ENCODE measurements at places on chromosomes 1 and 21.
A peak's percentile ranks its signal among the peaks of the same experiment; 100 is the strongest.

DNA sequence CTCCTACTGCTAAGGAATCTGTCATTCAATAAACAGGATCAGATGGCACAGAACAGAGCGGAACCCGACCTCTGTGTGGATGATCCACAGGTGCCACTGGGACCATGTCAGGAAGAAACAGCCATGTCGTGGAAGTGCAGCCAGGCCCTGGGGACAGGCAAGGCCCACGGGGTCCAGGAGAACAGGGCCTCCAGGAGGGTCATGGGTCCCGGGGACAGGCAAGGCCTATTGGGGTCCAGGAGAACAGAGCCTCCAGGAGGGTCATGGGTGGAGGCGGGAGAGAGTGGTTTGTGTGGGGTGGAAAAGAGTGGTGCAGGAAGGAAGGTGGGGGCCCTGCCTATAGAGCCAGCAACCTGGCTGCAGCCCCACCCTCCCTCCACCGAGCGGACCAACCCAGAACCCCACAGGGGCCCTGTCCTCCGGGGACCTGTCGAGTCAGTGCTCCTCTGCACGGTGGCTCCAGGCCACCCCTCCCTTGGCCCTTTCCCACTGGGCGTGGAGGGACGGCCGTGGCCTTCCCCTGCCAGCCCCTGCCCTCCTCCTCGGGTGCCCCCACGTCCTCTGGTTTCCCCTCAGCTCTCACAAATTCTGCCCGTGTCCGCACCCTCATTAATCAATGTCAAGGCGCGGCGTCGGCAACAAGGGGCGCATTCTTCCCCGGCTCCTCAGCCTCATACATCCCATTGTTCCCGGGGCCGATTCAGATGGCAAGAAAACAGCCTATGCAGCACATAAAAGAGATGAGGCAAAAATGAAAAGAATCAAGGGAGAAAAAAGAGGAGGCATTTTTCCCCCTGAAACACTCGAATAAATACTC is 146.4 kb downstream of the PRDM16 start:
- no peak for DNase-seq

GRCh38 chr1:53135735-53136114 is 6.7 kb downstream of the SLC1A7 start:
- no peak for DNase-seq

DNA sequence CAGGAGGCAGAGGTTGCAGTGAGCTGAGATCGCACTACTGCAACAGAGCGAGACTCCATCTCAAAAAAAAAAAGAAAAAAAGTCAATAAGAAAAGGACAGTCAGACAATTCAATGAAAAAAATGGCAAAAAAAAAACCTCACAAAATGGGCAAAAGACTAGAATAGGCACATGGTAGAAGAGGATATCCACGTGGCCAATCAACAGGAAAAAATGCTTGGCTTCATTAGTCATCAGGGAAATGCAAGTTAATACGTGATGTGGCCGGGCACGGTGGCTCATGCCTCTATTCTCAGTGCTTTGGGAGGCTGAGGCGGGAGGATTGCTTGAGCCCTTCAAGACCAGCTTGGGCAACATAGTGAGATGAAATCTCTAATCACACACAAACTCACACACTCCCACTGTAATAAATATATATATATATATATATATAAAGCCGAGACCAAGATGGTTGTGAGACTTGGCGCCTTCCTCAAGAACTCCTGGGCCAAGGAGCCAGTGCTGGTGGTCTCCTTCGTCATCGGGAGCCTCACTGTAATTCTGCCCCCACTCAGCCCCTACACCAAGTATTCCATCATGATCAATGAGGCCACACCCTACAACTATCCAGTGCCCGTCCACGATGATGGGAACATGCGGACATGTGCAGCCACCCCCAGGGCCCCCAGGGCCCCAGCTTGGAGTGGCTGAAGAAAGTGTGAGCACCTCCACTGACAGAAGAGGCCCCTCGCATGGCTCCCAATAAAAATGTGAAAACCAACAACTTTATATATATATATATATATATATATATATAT is 22.9 kb upstream of the LEFTY2 start:
- DNase-seq = no peak

DNA sequence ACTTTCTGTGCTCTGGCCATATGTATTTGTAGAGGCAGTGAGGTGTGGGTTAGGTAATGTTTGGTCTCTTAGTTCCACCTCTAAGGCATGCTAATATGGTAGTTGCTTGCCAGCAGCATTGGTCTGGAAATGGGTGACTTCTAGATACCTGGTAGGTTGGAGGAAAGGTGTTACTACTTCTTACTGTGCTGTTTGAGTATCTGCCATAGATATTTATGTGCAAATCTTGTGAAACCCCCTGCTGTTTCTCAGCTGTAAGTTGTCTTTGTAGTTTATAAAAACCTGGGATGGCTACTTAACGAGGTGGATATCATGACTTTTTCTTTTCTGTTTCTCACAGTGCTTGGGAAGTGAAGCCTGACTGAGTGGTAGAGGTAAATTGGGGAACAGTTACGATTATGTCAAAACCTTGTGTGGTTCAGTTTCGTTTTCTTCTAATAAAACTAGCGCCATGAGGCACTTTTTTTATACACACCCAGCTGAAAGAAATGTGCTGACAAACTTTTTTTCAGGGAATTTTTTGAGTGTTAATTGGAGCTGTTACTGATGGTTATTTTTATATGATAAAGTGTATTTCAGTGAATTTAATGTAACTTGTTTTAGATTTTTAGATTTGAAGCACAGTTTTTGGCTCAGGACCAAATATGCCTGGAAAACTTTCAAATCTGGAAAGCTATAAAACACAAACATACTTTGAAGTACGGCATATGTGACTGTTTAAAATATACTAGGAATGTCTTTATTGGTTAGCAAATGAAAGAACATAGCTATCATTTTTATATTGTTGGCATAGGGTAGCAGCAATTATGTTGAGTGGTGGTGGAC is 42.1 kb downstream of the CAMSAP2 start:
- DNase-seq = no peak

- no peak for DNase-seq
Measured at GRCh38 chr1:4729090-4729471, 74.7 kb downstream of the AJAP1 start.

- DNase-seq = no peak
Measured at GRCh38 chr21:41725421-41726031, 41.3 kb downstream of the RIPK4 start.

DNA sequence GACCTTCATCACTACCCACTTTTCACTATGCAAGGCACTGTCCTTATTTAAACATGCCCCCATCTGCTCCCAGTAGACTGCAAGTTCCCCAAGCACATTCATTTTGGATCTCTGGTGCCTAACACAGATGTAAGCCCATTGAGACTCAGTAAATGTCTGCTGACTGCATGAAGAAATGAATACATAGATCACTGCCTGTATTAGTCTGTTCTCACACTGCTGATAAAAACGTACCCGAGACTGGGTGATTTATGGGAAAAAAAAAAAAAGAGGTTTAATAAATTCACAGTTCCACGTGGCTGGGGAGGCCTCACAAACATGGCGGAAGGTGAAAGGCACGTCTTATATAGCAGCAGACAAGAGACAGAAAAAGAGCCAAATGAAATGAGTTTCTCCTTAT is 204.9 kb downstream of the ATG4C start:
- no peak for DNase-seq

GRCh38 chr1:6646499-6647148 is 22.0 kb downstream of the THAP3 start:
- no peak for DNase-seq

GRCh38 chr1:63787875-63788274 is 14.1 kb downstream of the ROR1 start:
- no peak for DNase-seq

DNA sequence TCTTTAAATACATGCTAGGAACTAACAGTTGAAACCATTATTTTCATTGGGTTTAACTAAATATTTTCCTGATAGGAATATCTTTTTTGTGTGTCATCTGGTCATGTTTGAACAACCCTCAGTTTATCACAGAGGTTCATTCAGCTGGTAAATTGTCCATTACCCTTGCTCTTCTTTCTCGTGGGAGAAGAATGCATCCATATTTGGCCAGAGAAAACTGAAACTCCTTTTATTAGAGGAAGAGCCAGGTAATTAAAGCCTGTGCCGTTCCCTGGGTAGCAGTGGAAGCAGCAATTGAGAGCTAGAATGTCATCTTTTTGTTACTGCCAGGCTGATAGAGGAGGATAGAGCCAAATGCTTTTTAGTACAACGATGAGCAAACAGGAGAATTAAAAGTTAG is 587.2 kb upstream of the ZRANB2 start:
- no peak for DNase-seq

- DNase-seq = no peak
Measured at GRCh38 chr1:234763367-234763766, 153.4 kb upstream of the IRF2BP2 start.

DNA sequence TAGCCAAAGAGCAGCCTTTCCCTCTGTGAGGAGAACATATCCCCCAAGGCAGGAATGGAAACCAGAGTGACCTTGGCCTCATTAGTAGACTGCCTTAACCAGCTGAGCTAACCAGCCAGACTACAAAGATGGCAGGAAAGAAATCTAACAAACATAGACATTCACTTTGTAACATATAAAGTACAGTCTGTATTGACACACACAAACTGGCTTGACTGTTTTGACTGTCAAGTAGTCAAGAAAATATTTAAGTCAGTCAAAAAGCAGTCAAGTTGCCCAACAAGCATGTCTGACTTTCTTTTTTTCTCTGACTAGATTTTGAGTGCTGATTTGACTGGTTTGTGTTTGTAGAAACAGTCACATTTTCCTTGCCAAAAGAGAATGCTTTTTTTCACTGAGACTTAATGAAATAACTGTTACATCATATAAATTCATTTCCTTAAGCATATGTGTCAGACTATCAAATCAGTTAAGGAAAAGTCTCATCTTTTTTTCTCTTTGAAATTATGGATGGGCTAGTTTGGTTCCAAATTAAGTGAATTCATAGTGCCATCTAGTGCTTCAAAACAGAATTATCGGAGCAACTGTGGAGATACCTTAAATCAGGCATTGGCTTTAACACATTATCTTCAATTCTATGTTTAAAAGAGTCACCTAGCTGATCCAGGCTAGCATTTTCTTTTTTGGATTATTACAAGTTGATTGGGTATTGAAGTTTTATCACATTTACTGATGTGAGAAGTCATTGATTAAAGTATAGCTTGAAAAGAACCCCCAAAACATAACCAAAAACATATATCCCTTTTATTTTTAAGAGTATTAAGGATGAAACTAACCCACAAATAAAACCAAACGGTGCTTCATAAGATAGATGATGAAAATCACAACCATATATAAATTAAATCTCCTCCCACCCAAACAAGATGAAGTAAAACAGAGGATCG is 75.0 kb downstream of the ATP6V1G3 start:
- DNase-seq = no peak

DNA sequence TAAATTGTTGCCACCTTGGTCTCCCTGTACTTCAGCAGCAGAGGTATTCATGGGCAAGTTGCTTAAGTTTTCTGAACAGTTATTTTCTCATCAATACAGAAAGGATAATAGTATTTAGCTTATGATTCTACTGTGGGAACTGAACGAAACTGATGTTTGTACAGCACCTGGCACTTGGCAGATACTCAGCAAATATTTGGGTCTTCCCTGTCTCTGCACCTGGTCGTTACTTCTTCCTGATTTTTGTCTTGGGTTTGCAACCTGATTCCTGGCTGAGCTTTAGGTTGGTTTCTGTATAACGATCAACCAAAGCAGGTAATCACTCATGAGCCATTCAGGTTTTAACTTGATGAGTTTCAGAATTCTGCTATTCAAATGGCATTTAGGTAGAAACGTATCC is 490.6 kb downstream of the KIF26B start:
- DNase-seq = no peak

DNA sequence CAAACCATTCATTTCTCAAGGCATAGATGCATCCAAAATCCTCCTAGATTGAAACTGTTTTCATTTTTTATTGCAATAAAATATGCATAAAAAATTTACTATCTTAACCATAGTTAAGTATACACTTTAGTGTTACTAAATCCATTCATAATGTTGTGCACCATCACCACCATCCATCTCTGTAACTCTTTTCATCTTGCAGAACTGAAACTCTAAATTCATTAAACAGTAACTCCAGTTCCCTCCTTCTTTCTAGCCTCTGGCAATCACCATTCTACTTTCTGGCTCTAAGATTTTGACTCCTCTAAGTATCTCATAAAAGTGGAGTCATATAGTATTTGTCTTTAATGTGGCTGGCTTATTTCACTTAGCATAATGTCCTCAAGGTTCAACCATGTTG is 236.8 kb downstream of the SMYD3 start:
- DNase-seq = no peak

DNA sequence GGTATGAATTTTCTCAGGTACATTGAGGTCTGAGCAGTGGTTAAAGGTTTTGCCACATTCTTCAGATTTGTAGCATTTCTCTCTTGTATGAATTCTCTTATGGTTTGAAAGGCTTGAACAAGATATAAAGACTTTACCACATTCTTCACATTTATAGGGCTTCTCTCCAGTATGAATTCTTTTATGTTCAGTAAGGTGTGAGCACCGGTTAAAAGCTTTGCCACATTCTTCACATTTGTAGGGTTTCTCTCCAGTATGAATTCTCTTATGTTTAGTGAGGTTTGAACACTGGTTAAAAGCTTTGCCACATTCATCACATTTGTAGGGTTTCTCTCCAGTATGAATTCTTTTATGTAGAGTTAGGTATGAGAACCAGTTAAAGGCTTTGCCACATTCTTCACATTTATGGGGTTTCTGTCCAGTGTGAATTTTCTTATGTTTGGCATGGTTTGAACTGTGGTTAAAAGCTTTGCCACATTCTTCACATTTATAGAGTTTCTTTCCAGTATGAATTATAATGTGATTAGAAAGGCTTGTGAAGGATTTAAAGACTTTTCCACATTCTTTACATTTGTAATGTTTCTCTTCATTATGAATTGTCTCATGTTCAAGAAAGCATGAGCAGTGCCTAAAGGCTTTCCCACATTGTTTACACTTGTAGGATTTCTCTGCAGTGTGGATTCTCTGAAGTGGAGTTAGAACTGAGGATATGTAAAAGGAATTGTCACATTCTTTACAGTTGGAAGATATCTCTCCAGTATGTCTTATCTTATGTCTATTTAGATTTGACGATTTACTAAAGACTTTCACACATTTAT is 18.4 kb upstream of the ZNF124 start:
- DNase-seq = no peak

- peak; percentile 27 for DNase-seq
Measured at GRCh38 chr1:6460301-6461050, 5.5 kb downstream of the TNFRSF25 start.

DNA sequence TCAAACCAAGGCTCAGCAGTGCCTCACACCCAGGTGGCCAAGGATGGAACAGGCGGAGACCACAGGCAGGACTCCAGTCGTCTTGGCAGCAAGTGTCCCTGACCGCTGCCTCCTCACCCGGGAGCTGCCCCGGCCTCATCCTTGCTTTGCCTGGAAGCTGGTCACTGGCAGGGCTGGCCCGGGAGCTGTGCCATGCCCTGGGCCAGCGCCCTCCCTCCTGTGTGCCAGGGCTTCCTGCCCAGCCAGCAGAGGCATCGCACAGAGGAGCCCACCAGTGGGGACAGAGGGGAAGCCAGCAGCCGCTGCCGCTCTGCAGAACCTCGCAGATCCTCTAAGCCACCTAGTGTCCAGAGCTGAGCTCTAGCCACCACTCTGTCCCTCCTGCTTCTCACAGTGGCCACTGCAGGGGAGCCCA is 7.8 kb downstream of the CASZ1 start:
- DNase-seq = no peak
